Naive thymus-derived CD4-positive, alpha-beta T cell (primary cell): ENCODE measurements at places on chromosomes 16 and 17. TPM values are rescaled to one million over a fixed set of nuclear protein-coding genes. Genes with fewer than 3 reads are reported as not detected.
A peak's percentile ranks its signal among the peaks of the same experiment; 100 is the strongest.

GRCh38 chr17:82737967-82738877 is 2.8 kb downstream of the FN3K start:
- no peaks in the 10 kb centered on the region for H3K36me3 ChIP-seq
- no peaks in the 10 kb centered on the region for H3K4me1 ChIP-seq
- no peak overlapping the region for H3K4me3 ChIP-seq
- H3K27me3 ChIP-seq = no peaks in the 10 kb centered on the region
- DNase-seq = no peak

GRCh38 chr16:50279504-50279865 is 13.1 kb downstream of the ADCY7 start:
- H3K4me1 ChIP-seq = peaks cover 95% of the 10 kb centered on the region
- no peaks in the 10 kb centered on the region for H3K36me3 ChIP-seq
- peak overlapping the region; percentile 10 for H3K27ac ChIP-seq
- no peak for DNase-seq

GRCh38 chr16:1793578-1794220 is at the start of gene IGFALS:
TSS of gene IGFALS (minus strand) at chr16:1793705. CDS start at chr16:1793652, 53 bp downstream.
- H3K4me3 ChIP-seq = no peak within 1 kb of the TSS
- no peak within 1 kb of the TSS for H3K27ac ChIP-seq
- H3K36me3 ChIP-seq = peaks cover 36% of the 10 kb centered on the region

DNA sequence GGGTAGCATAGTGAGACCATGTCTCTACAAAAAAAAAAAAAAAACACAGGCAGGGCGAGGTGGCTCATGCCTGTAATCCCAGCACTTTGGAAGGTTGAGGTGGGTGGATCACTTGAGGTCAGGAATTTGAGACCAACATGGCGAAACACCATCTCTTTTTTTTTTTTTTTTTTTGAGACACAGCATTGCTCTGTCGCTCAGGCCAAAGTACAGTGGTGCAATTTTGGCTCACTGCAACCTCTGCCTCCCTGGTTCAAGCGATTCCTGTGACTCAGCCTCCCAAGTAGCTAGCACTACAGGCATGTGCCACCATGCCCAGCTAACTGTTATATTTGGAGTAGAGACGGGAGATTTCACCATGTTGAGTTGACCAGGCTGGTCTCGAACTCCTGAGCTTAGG is 5.1 kb downstream of the RAMP2 start:
- peaks cover 5% of the 10 kb centered on the region for H3K4me1 ChIP-seq
- no peak for DNase-seq
- no peak overlapping the region for H3K4me3 ChIP-seq
- no peaks in the 10 kb centered on the region for H3K36me3 ChIP-seq
- H3K27ac ChIP-seq = no peak overlapping the region
- peaks cover 7% of the 10 kb centered on the region for H3K27me3 ChIP-seq

GRCh38 chr16:58670177-58670576 is 14.4 kb downstream of the SLC38A7 start:
- DNase-seq = no peak
- H3K27ac ChIP-seq = no peak overlapping the region
- no peaks in the 10 kb centered on the region for H3K36me3 ChIP-seq
- H3K4me3 ChIP-seq = no peak overlapping the region
- H3K4me1 ChIP-seq = no peaks in the 10 kb centered on the region

TEKT5 gene
- not detected for total RNA-seq

GDPD1 gene
- 2.9 TPM for total RNA-seq

GRCh38 chr17:3710951-3711383 is 12.7 kb upstream of the HASPIN start:
- H3K36me3 ChIP-seq = peaks cover 17% of the 10 kb centered on the region
- no peaks in the 10 kb centered on the region for H3K27me3 ChIP-seq
- H3K27ac ChIP-seq = peak overlapping the region; percentile 40

CDC6 gene
- total RNA-seq = 0.67 TPM

MAP2K4 gene
- total RNA-seq = 26.3 TPM

GRCh38 chr17:53722407-53722806 is 100.3 kb upstream of the KIF2B start:
- no peaks in the 10 kb centered on the region for H3K36me3 ChIP-seq
- H3K4me1 ChIP-seq = no peaks in the 10 kb centered on the region
- H3K4me3 ChIP-seq = no peak overlapping the region
- DNase-seq = no peak
- H3K27ac ChIP-seq = no peak overlapping the region
- no peaks in the 10 kb centered on the region for H3K27me3 ChIP-seq

DNA sequence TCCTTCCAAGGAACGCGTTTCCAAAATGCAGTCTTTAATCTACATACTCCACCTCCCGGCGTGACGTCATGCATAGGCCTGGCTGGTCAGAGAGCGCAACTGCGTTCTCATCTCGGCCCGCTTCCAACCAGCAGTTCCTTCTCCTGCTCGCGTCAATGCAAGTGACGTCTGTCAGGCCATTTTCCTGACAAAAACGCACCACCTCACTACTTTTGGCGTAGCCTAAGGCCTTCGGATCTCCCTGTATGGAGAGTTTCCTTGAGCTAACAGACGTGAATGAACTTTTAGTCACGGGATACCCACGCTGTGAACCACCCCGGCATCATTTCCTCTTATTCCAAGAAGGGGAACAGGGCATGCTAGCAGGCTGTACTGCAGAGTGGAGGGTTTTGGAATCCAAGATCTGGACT is 25.0 kb downstream of the TEX14 start:
- no peaks in the 10 kb centered on the region for H3K4me1 ChIP-seq
- DNase-seq = no peak
- no peak overlapping the region for H3K27ac ChIP-seq
- H3K27me3 ChIP-seq = no peaks in the 10 kb centered on the region
- no peaks in the 10 kb centered on the region for H3K36me3 ChIP-seq
- peak overlapping the region; percentile 0 for H3K4me3 ChIP-seq

TEKT1 gene
- not detected for total RNA-seq

DNA sequence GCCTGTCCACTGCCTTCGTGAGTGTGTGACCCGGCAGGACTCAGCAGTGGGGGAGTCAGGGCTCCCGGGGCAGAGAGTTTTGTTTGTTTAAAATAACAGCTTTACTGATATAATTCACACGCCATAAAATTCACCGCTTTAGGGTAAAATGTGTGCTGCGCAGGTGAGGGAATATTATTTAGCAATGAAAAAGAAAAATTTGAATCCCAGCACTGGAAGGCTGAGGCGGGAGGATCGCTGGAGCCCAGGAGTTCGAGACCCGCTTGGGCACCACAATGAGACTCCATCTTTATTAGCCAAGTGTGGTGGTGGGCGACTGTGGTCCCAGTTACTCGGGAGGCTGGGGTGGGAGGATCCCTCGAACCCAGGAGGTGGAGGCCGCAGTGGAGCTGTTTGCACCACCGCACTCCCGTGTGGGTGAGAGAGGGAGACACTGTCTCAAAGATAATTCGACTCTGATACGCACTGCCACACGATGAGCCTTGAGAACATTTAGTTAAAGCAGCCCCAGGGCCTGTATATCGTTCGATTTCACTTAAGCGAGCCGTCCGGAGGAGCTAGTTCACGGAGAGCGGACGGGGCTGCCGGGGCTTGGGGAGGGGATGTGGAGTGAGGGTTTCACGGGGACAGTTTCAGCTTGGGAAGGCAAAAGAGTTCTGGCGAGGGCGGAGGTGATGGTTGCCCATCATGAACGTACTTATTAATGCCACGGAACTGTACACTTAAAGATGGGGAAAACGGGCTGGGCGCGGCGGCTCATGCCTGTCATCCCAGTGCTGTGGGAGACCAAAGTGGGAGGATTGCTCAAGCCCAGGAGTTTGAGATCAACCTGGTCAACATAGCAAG is 10.2 kb downstream of the TELO2 start:
- H3K4me3 ChIP-seq = no peak overlapping the region
- DNase-seq = no peak
- no peaks in the 10 kb centered on the region for H3K36me3 ChIP-seq

DNA sequence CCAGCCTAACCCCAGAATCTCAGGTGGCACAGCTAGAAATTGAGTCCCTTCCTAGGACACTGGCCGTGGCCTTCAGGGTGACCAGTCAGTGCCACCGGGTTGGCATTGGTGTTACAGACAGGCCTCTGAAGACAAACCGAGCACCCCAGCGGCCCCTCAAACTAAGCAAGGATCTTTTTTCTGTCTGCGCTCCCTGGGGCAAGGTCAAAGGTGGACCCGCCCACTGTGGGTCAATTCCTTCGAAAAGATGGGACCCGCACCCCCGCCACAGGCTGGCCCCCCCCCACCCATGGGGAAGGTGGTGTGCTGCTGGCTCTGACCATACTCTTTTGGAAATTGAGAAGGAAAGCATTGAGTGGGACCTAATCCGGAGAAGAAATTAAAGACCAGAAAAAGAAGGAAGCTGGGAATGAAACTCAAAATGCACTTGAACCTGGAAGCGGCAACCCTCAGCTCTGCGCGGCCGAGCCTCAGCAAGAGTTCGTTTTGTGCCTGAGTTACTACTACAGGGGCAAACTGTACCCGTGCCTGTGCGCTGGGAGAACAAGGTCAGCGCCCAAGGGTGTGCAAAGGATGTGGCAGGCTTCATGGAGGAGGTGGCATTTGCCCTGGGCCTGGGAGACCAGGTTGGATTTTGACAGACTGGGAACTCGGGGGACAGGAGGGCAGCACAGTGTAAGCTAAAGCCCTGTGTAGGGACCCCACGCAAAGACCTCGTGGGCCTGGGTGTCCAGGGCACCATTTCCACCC is 20.4 kb downstream of the TMC6 start:
- DNase-seq = no peak
- peaks cover 14% of the 10 kb centered on the region for H3K4me1 ChIP-seq
- no peaks in the 10 kb centered on the region for H3K27me3 ChIP-seq
- H3K27ac ChIP-seq = no peak overlapping the region
- H3K36me3 ChIP-seq = peaks cover 31% of the 10 kb centered on the region

- H3K36me3 ChIP-seq = no peaks in the 10 kb centered on the region
- H3K27ac ChIP-seq = no peak overlapping the region
- H3K4me1 ChIP-seq = peaks cover 8% of the 10 kb centered on the region
- H3K4me3 ChIP-seq = no peak overlapping the region
These were observed 370 bp downstream of the EVPL start for GRCh38 chr17:76026714-76027158.

GRCh38 chr16:12271006-12271405 is 294.5 kb downstream of the SNX29 start:
- H3K27ac ChIP-seq = no peak overlapping the region
- H3K27me3 ChIP-seq = no peaks in the 10 kb centered on the region
- H3K4me1 ChIP-seq = no peaks in the 10 kb centered on the region
- H3K4me3 ChIP-seq = no peak overlapping the region
- DNase-seq = no peak

NPTX1 gene
- 85.5 and 98.0 TPM in 2 replicates for total RNA-seq

ADAM11 gene
- 0.70 TPM for total RNA-seq

DNA sequence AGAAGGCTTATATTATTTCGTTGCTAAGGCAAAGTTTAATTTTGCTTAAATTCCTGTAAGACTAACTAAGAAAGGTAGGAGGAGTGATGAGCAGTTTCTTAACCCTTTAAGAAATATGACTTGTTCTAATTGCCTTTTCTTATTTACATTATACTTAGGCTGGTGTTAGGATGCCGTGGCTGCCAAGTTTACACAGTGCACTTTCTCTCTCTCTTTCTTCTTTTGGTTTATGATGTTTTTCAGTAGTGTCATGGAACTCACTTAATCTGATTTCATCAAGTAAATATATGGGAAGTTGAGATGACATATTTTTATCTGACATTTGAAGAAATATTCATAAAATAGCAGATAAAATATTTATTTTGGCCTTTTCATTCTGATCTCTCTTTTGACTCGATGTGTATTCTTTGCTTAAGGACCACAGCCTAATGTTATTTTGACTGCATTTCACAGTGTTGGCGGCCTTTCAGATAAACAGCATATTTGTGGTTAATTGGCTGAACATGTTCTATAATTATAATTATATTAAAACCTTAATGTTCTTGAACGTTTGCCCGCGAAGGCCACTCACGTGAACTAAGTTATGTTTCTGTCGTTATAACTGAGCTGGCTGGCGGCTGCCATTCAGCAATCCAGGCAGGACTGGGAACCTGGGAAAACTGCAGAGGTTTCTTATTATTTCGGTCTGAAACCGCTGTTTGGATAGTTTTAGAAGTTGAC is 191.6 kb downstream of the WWOX start:
- H3K4me1 ChIP-seq = no peaks in the 10 kb centered on the region
- H3K4me3 ChIP-seq = no peak overlapping the region
- no peaks in the 10 kb centered on the region for H3K27me3 ChIP-seq

- peak overlapping the region; percentile 10 for H3K4me3 ChIP-seq
- H3K27ac ChIP-seq = no peak overlapping the region
- H3K27me3 ChIP-seq = no peaks in the 10 kb centered on the region
- DNase-seq = no peak
- H3K4me1 ChIP-seq = peaks cover 51% of the 10 kb centered on the region
These were observed 18.8 kb downstream of the ZNF652 start for GRCh38 chr17:49343273-49343672.

DNA sequence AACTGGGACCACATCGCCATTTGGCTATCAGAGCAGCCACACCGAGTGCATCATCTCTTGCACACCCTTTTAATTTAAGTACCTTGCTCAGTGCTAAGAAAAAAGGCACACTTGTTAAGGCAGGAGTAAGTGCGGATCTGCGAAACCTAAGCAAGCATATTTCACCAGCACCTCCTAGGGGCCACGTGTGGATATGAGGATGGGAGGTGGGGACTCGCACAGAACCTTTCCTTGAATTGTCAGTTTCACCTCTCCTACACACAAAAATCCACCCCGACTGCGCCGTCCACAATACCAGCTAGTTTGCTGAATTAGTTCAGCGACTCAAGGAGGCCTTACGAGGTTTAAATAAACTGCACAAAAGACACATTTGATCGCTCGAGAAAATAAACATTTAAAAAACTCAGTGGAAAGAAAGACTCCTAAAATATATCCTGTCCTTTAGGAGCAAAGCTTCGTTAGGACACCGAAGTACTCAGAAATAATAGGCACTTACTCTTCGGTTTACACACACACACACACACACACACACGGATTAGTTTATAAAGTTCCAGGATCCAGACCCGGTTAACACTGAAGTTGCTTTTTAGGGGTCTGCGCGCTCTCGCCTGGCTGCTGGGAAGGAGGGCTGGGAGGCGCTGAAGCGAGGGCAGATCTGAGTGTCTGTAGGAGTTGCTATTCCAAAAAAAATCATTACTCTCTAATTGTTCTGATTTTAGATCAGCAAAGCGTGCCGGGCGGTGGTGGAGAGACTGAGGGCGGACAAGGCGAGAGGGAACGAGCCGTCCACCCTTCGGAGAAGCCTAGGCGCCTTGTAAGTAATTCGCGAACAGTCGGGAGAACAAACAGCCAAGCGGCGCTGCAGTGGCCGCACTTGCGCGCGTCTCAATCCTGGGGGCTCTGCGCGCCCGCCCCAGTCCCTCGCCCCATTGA is 1.0 kb upstream of the KCNJ2 start:
- H3K4me3 ChIP-seq = no peak overlapping the region
- no peaks in the 10 kb centered on the region for H3K4me1 ChIP-seq
- DNase-seq = no peak
- H3K27me3 ChIP-seq = peaks cover 6% of the 10 kb centered on the region
- H3K36me3 ChIP-seq = no peaks in the 10 kb centered on the region
- no peak overlapping the region for H3K27ac ChIP-seq

DNA sequence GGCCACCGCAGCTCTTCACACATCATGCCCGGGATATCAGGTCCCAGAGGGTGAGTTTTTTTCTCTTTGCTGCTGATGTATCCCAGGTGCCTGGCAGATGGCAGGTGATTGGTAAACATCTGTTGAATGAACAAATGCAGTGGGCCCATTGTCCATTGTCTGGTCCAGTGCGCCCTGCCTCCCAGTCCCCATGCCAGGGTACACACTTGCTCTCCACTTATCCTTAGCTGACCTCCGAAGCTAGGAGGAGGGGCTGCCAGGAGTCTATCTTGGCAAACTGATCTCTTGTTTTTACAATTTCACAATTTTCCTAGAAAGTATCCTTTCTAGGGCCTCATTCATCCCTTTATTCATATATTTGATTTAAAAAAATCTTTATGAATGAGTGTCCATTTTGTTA is 196.0 kb downstream of the RAB11FIP4 start:
- no peaks in the 10 kb centered on the region for H3K27me3 ChIP-seq
- H3K4me3 ChIP-seq = no peak overlapping the region
- no peak overlapping the region for H3K27ac ChIP-seq
- no peak for DNase-seq
- H3K36me3 ChIP-seq = no peaks in the 10 kb centered on the region

FZD2 gene
- 0.19 TPM for total RNA-seq

SMCR8 gene
- total RNA-seq = 52.4 TPM
